ENCODE measurements at places on chromosomes 13 and 19.

GRCh38 chr13:50361282-50361681 lies 346.0 kb downstream of the KCNRG start:
- no peak for DNase-seq

- DNase-seq, result no peak
These were observed 499 bp downstream of the LSM7 start for GRCh38 chr19:2327773-2328400.

- DNase-seq, result no peak
These were observed 2.6 kb upstream of the CYP4F2 start for GRCh38 chr19:15900504-15900903.

DNA sequence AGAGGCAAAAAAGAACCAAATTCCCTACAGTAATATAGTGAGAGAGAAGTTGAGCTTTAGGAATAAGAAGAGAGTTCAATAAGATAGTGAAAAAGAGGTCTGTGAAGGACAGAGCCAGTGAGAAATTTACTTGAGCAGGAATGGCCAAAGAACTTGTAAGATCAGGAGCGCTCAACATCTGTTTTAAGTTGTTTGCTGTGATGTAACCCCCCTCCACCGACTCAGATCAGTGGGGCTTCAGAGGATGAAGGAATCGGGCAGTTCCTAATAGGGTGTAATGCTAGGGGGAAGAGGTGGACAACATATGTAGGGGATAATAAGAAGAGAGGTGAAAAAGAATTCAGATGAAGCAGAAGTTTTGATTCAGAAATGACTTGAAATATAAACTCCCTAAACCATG lies 85.3 kb upstream of the FNDC3A start:
- DNase-seq, result no peak

DNA sequence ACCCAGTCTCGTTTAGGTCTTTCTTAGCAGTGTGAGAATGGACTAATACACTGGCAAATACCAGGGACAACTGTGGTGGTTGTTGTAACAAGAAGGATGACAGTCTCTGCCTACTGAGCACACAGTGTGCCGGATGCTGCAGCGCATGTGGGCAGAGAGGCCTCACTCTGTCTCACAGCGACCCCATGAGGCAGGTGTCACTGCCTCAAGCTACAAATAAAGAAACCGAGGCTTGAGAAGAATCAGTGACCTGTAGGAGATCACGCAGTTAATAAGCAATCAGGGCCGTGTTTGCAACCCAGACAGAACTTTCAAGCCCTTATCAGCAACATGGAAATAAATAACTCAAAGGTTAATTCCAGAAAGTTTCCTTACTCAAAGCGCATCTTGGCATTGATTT lies 40.5 kb upstream of the GAS6 start:
- no peak for DNase-seq

Measured in activated CD8-positive, alpha-beta memory T cell treated with anti-CD3 and anti-CD28 coated beads for 1 hour (primary cell).